Stimulated activated CD8-positive, alpha-beta memory T cell treated with anti-CD3 and anti-CD28 coated beads, Interleukin-15, amount 100 ng/mL, for 4 hours (primary cell): ENCODE measurements at places on chromosomes 4 and X.

DNA sequence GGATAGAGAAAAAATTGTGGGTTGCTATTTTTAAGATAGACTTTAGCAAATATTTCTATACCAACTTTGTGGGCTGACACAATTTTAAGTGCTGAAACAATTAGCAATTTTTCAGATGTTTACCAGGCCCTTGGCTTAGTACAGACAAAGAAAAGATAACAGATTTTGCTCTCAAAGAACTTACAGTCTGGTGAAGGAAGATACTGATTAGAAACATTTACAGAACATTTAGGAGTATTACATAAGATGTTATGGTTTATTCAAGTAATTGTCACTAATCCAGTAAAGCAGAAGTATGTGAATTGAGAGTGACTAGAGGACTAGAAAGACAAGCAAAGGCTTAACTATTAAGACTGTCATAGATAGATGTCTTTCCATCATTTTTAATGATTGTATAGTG, 35.3 kb upstream of the NDUFC1 start:
- no peak for DNase-seq

- no peak for DNase-seq
Measured at GRCh38 chrX:32708542-32708941, 502.8 kb downstream of the DMD start.

GRCh38 chrX:97074400-97074799, 190.7 kb downstream of the RPA4 start:
- DNase-seq, result no peak

GRCh38 chr4:172546782-172547181, 621.8 kb upstream of the GALNT7 start:
- no peak for DNase-seq

DNA sequence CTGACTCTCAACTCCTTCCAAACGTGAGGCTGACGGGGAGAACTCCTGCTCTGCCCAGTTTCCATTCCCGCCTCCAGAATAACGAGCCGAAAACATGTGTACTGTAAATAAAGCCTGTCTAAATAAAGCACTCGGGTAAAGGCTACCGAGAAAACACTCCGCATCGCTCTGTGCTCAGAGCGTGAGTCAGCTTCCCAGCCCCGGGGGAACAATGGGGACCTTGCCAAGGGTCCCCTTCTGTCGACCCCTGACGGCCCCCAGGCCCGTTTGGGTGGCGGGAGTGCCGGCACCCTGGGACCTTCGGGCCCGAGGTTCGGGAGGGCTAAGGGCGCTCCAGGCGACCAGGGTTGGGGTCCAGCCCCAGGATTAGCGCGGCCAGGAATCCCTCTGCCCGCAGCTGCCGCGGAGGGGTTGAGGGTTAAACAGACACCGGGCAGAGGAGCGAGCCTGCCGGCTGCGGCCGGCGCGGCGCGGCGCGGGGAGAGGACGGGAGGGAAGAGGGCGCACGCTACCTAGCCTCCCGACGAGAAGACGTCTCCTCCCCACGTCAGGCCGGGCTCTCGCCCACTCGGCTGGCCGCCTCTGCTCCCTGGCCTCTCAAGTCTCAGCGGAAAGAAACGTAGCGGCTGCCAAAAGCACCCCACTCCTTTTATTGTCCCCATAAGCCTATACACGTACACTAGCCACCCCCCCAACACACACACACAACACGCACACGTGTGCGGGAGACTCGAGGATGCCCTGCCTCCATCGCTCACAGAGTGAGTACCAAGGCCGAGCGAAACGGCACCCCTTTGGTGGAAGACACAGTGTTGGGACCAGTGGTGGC, 85.5 kb downstream of the BCOR start:
- no peak for DNase-seq

DNA sequence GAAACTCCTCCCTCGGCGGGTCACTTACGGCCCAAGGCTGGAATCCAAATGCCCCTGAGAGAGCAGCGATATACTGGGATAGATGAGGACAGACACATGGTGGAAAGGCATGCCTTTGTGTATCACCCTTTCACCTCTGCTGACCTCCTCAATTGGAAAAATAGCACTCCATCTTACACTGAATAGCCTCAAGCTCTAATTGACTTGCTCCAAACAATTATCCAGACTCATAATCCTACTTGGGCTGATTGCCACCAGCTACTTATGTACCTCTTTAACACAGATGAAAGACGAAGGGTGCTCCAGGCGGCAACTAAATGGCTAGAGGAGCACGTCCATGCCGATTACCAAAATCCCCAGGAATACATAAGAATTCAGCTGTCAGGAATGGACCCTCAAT, 1142.2 kb downstream of the ARAP2 start:
- no peak for DNase-seq

DNA sequence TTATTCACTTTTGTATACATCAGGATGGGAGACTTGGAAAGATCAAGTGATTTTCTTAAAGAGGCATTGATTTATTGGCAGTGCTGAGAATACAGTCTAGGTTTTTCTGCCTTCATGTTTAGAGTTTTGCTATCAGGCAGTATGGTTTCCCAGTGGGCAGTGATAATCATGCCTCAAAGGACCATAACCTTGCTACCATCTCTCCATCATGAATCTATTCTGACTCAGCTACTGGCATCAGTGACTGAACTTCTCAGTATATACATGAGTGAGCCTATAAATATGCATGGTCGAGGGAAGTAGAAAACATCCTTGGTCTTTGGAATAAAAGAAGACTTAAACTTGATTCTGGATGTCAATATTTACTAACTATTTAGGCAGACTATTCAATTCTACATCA, 562.0 kb upstream of the AADAT start:
- no peak for DNase-seq

GRCh38 chr4:188408244-188409030, 269.2 kb downstream of the TRIML1 start:
- DNase-seq, result no peak

DNA sequence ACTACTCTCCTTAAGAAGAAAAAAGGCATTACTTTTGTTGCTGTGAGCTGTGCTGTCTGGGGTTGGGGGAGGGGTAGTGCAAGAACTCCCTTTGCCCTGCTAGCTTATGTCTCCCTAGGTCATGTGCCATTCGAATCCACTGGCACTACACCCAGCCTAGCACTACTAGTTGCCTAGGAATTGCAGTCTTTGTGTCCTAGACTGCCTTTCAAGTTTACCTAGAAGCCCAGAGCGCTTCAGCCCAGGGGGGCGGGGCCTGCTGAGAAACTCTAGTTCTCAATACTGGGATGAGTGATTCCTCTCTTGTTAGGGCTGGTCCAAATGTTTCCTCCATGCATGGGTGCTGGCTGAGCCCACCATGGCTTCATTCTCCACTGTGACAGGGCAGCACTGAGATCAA, 1011.5 kb downstream of the PCDH19 start:
- DNase-seq, result no peak

DNA sequence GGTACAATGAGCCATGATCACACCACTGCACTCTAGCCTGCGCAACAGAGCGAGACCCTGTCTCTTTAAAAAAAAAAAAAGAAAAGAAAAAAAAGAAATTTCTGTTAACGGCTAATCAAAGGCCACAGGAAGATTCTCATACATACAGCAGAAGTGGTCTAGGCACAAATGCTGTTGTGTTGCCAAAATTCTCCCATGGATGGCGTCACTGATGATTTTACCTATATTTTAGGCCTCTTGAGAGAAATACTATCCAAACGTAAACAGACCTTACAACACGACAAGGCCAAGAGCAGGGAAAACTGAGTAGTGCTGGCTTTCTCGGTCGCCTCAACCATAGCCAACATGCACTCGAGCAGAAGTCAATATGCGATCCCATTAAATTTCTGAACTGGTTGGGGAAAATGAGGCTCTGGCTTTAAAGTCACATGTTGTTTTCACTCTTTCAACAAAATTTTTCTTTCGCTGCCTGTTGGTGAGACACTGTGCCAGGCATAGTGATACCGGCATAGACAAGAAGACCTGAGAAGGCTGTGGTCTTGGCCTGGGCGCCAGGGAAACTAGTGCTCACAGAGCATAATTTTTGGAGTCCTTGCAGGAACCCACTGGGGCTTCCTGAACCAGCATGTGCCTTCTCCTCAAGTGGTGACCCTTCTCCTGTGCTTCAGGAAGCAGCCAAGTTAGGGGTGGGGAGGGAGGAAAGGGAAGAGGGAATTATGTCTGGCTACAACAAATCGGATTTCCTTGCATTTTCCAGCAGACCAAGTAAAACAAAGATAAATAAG, 20.6 kb downstream of the SH3KBP1 start:
- no peak for DNase-seq

DNA sequence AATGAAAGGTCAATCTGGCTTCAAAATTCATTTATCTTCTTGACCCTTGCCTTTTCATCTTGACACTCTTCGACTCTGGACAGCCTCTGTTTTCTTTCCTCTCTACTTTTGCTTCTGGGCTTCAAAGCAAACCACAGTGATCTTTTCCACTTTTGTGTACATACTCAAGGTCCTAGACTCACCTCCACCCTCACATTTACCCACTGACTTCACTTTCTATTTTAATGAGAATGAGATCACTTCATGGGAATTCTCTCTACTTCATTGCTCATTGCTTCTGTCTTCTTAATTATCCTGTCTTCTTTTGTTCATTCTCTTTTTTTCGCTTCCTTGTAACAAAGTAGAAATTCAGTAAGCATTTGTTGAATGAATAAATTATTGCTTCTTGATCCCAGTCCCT, 330.1 kb upstream of the HAND2 start:
- no peak for DNase-seq

DNA sequence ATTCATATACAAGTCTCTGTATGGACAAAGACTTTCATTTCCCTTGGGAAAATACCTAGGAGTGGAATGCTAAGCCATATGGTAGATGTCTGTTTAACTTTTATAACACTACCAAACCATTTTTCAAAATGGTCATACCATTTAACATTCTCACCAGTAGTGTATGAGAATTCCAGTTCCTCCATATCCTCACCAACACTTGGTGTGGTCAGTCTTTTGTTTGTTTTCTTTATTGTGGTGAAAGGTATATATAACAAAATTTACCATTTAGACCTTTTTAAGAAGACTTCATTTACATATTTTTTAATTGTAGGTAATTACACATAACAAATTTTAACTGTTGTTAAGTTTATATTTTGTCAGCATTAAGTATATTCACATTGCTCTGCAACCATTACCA, 12.7 kb upstream of the APLN start:
- no peak for DNase-seq

DNA sequence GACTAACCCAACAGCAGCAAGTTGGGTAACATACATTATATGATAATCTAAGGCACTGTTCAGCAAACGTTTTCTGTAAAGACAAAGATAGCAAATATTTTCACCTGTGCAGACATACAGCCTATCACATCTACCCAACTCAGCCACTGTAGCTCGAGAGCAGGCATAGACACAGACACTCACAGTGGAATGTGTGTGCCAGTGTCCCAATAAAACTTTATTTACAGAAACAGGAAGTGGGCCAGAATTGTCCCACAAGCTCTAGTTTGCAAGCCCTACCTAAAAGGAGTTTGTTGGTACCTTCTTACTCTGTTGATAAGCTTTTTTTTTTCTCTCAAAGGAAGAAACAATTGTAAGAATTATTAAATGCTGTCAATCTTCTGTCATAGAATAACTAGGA, 11.9 kb upstream of the FAM9A start:
- no peak for DNase-seq
